ENCODE measurements at places on chromosomes 2 and 18. TPM values are rescaled to one million over a fixed set of nuclear protein-coding genes. Genes with fewer than 3 reads are reported as not detected.

ARL6IP6 gene
- 49.1 TPM for polyA plus RNA-seq

C1QL2 gene
- polyA plus RNA-seq = 0.87 TPM

GRCh38 chr2:234494361-234495250, 2.3 kb downstream of the ARL4C start:
- DNase-seq = peak; percentile 58

DNA sequence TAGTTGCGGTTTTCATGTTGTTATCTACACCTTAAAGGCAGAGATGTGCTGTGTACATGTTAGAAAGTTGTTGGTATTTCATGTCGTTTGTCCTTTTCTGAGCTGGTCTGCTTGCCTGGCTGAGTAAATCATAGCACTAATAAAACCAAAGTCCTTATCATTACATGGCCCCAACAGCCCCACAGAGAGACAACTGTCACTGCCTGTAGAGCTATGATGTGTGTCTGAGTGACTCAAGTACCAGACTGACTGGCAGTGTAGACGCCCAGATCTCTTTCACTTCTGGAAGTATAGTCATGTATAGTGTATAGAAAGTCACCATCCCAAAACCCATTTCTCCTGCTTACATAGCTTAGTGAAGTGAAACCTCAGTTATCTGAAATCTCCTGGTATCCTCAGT, 4.3 kb downstream of the SOCS6 start:
- no peak for DNase-seq

GRCh38 chr18:2627821-2628276, 27.7 kb upstream of the SMCHD1 start:
- DNase-seq = no peak

- peak; percentile 65 for DNase-seq
These were observed 102.5 kb downstream of the BARD1 start for GRCh38 chr2:214706986-214707385.

GRCh38 chr2:54872780-54873179, 149.3 kb downstream of the EML6 start:
- no peak for DNase-seq

GRCh38 chr2:20877960-20878359, 55.1 kb upstream of the LDAH start:
- DNase-seq = no peak

DNA sequence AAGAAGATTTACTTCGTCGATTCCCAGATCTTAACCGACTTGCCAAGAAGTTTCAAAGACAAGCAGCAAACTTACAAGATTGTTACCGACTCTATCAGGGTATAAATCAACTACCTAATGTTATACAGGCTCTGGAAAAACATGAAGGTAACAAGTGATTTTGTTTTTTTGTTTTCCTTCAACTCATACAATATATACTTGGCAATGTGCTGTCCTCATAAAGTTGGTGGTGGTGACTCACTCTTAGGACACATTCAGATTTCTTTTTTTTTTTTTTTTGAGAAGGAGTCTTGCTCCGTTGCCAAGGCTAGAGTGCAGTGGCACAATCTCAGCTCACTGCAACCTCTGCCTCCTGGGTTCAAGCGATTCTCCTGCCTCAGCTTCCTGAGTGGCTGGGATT, 26.8 kb downstream of the MSH2 start:
- DNase-seq = no peak

CREG2 gene
- polyA plus RNA-seq = 1.7 TPM

SCYGR4 gene
- polyA plus RNA-seq = not detected

FHOD3 gene
- polyA plus RNA-seq = 2.7 TPM

DNA sequence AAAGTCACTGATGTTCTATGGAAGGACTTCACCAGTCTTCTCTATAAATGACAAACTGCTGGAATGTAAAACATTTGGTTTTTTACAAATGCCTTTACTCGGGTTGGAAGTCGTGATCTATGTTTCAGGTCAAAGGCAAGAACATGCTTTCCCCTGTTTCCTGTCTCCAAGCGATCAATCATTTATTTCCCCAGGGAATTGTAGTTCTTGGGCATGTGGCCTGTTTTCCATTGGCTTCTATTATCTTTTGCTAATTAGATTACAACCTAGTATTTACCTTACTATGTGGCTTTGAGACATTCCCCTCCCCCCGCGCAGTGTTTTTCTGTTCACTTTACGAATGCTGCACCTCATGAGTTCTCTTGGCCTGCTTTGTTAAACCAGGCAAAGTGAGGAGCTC, 684.2 kb downstream of the EPHA4 start:
- no peak for DNase-seq

- no peak for DNase-seq
These were observed 23.0 kb upstream of the RTTN start for GRCh38 chr18:70228536-70228935.

OTOF gene
- polyA plus RNA-seq = 0.23 TPM

GRCh38 chr2:24432121-24432520, 58.9 kb upstream of the NCOA1 start:
- no peak for DNase-seq

All from GM23338 (cell line).